ENCODE measurements at places on chromosomes 4 and X.

DNA sequence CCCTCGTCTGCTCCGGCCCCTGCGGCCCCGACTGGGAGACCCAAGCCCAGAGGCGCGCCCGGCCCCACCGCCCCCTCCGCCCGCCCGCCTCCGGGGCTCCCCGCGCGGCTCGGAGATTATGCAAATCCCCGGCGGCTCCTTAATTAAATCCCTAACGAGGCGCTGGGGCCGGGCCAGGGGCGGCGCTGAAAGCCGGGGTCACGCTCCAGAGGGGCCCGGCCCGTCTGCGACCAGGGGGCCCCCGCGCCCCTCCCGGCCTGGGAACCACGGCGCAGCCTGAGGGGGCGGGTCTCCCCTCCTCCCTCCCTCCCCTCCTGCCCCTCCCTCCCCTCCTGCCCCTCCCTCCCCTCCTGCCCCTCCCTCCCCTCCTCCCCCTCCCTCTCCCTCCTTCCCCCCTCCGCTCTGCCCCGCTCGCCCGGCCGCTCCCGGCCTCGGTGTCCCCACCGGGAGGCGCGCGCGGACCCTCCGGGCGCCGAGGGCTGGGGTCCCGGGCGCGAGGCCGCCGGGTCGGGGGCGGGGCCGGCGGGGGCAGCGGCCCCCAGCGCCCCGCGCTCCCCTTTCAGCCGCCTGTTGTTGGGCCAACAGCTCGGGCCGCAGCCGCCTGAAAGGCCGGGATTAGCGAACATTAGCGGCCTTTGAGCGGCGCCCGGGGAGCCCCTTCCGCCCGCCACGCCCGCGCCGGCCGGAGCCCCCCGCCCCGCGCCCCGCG lies 25.9 kb upstream of the FGFR3 start:
- no peak for DNase-seq

DNA sequence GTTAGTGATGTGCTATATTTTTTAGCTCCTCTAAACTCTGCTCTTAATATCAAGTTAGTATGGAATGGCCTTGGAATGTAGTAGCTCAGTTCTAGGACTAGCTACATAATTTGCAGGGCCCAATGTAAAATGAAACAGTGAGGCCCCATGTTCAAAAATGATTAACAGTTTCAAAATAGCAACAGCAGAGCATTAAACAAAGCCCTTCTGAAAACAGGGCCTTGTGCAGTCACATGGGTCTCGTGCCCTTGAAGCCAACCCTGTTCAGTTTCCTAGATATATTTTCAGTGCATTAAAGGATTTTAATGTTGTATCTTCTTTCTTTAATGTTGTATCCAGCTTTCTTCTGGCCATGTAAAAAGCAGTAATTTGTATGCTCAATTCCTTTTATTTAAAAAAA lies 82.1 kb downstream of the TASL start:
- DNase-seq, result no peak

DNA sequence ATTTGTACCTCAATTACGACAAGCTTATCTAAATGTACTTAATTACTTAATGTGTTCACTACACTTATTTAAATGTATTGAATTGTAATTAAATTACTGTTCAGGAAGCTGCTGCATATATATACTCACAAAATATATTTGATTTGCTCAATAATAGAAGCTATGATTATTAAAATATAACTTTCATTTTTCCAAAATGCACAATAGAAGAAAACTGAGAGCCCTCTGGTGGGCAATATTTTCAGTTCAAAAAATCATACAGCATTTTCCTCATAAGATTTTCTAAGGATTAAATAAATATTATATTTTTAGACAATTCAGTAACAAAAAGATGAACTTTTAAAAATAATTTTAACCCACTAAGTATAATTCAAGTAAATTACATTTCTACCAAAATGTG lies 217.3 kb downstream of the DKK2 start:
- no peak for DNase-seq

DNA sequence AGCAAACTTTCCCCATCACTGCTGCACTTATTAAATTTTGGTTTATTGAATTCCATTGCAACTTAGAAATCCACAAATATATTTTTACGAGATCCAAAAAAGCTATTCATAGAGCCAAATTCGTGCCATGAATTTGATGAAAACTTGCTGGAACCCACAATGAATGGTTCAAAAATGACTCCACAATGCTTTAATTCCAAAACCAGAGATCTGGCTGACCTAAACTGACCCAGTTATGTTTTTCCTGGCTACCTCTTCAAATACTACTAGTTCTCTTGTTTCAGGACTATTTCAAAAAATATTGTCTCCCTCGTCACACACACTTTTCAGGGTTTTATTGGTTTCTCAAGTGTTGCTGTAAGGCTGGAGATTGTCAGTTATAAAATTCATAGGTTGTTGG lies 474.8 kb downstream of the PDGFC start:
- no peak for DNase-seq

- DNase-seq, result no peak
These were observed 57.4 kb downstream of the MOSPD2 start for GRCh38 chrX:14930663-14931062.

- DNase-seq, result peak; percentile 27
These were observed 671.8 kb upstream of the DIPK2B start for GRCh38 chrX:45872480-45872879.

GRCh38 chrX:10549280-10549679 lies 71.1 kb downstream of the MID1 start:
- DNase-seq, result no peak

Data from activated CD4-positive, alpha-beta T cell treated with anti-CD3 and anti-CD28 coated beads, Interleukin-2, Interleukin-4, amounts not matched to agents 100 ng/mL and 50 ng/mL, durations not matched to agents 16 hours and 8 hours (primary cell).